Left colon (tissue), 2 donors: ENCODE measurements at places on chromosomes 1 and 21. TPM values are rescaled to one million over a fixed set of nuclear protein-coding genes. Genes with fewer than 3 reads are reported as not detected.

Gene CA6
- total RNA-seq: not detected

Gene SGIP1
- total RNA-seq: 1.0 TPM

Gene FCGR3B
- total RNA-seq: 0.58 TPM

Gene ORC1
- total RNA-seq: 1.7 TPM

Gene TEX38
- not detected for total RNA-seq

Gene SYTL1
- 12.9 TPM for total RNA-seq

GRCh38 chr1:206823727-206824126 is 41.7 kb upstream of the IL20 start:
- no peak for DNase-seq

- no peak for DNase-seq
These were observed 1.7 kb upstream of the AURKAIP1 start for GRCh38 chr1:1376551-1377226.

DNA sequence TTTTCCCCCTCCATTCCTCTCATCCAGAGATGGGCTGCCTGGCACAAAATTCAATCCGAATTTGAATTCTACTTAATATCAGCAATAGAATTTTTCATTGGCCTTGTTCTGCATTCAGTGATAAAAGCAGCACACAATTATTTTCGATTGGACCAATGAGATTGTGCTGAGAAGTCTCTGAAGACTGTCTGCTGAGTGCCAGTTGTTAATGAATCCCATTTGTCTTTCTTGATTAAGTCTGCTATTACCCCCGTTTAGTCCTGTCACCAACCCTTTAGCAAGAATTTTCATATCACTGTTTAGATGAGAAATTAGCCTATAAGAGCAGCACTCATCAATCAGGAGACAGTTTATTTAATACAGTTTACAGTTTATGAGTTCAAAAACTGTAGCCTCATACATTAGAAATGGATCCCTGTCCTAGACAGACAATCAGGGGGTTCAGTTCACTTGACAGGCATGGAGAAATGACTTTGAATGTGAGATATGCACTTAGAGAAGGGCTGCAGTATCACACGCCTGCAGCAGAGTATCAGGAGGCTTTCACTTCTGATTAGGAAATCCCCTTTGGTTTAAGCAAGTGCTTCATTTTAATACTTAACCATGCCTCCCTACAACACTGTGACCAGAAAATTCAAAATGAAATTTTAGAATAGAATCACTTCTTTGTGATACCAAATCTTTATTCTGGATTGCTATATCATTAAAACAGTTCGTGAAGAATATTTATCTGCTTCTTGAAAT is 304.7 kb upstream of the PTBP2 start:
- no peak for DNase-seq

- no peak for DNase-seq
These were observed 7.8 kb downstream of the HSPA6 start for GRCh38 chr1:161531986-161532643.

DNA sequence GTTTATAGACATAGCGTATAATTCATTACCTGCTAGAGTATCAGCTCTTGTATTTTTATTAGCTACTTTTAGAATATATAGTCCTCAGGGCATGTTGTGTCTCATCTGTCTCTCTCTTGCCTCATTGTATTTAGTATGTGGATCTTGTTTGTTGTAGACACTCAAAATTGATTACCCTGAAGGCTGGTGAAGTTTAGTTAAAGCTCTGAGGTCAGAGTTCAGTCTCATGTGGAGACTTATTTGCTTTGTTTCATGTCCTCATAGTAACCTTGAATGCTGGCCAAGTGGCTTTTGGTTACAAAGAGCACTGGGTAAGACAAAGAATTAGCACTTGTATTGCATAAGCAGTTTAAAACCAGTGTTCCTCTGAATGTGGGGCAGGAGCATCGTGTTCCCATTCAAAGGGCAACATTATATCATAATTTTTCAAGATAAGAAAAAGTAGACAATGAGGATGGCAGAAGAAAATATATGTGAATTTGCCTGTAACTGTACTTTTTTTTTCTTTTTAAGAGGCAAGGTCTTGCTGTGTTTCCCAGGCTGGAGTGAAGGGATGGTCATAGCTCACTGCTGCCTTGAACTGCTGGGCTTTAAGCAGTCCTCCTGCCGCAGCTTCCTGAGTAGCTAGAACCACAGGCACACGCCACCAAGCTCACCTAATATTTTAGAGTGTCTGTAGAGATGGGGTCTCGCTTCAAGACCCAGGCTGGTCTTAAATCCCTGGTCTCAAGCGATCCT is 17.4 kb downstream of the CNST start:
- DNase-seq: peak; percentile 68

DNA sequence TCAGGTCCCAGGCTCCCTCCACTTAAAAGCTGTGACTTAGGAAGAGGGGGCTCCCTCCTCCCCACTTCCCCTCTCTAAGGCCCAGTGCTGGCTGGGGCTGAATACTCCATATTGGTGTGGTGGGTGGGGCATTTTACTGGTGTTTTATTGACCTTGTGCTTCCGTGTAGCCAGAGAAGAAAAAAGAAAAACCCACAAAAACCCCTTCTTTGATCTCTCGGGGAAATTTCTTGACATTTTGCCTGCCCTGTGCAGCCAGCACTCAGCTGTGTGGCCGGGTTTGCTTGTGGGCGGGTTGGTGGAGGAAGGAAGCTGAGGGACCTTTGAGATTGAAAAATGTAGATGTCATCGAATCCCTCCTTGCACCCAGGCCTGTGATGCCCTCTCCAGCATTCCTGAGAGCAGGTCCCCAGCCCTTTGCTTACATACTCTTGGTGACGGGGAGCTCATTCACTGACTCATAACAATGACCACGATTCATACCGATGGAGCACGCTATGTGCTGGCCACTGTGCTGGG is 24.8 kb downstream of the TNFRSF8 start:
- no peak for DNase-seq

- no peak for DNase-seq
These were observed 65.5 kb downstream of the RNF187 start for GRCh38 chr1:228552596-228553176.

- no peak for DNase-seq
These were observed 317.2 kb upstream of the NFIA start for GRCh38 chr1:60765204-60765603.

DNA sequence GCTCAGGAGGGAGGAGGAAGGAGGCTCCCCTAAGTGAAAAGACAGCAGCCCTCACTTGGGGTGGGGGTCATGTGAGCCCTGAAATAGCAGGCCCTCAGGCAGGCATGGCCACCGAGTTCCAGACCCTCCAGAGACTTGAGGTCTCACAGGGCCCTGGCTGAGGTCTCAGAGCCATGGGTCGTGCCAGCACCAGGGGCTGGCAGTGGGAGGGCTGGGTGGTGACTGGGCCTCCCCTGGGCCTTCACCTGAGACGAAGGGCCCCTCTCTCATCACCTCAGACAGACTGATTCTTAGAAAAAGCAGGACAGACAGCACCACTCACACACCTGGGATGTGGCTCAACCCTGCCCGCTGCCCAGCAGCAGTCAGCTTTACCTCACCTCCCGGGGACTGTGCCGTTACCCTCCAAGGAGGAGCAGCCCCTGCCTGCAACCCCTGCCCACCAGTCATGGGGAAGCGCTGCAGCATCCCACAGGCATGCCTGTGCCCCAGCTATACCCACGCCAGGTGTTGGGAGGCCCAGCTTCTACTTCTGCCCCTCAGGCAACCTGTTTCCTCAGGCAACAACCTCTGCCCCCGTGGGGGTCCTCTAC is 42.6 kb upstream of the LRP8 start:
- no peak for DNase-seq

GRCh38 chr1:3593334-3593733 is 18.0 kb downstream of the MEGF6 start:
- no peak for DNase-seq

- DNase-seq: no peak
These were observed 607.7 kb downstream of the KIF26B start for GRCh38 chr1:245762396-245762910.

DNA sequence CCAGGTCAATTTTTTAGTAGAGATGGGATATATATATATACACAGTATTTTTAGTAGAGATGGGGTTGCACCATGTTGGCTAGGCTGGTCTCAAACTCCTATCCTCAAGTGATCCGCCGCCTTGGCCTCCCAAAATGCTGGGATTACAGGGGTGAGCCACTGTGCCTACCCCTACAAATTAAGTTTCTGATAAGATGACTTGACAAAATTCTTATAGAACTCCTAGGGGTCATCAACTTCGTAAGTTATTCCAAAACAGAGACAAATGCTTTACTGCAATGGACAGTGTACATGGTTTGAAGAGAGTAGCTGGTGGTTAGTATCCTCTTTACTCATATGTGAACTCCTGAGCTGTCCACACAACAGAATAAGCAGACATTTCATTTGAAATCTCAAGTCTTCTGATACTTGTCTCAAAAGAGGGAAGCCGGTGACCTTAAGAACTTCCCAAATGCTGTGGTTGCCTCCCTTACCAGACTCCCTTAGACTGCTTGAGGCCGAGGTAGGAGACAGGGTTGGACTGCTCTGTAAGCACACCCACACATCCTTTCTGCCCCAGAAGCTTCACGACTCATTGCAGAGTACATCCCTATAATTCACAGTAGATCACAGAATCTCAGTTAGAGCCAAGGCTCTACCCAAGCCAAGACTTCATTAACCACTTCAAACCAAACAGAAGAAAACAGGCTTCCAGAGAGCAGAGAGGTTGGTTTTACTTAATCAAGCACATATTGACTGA is 244.1 kb upstream of the IRF2BP2 start:
- DNase-seq: no peak

GRCh38 chr1:233897325-233898162 is 6.9 kb upstream of the SLC35F3 start:
- no peak for DNase-seq

GRCh38 chr1:222464841-222465210 is 83.1 kb downstream of the HHIPL2 start:
- no peak for DNase-seq

GRCh38 chr1:156677616-156678596 is 699 bp upstream of the NES start:
- DNase-seq: peak; percentile 61

DNA sequence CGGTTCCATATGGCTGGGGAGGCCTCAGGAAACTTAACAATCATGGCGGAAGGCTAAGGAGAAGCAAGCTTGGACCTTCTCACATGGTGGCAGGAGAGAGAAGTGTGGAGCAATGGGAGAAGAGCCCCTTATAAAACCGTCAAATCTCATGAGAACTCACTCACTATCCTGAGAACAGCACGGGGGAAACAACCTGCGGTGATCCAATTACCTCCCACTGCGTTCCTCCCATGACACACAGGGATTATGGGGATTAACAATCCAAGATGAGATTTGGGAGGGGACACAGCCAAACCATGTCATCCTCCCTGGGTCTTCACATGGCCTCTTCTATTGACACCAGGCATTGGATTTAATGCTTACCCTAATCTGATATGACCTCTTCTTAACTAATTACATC is 455.1 kb upstream of the VAMP3 start:
- no peak for DNase-seq

GRCh38 chr1:182207300-182207699 is 145.8 kb upstream of the ZNF648 start:
- DNase-seq: no peak

DNA sequence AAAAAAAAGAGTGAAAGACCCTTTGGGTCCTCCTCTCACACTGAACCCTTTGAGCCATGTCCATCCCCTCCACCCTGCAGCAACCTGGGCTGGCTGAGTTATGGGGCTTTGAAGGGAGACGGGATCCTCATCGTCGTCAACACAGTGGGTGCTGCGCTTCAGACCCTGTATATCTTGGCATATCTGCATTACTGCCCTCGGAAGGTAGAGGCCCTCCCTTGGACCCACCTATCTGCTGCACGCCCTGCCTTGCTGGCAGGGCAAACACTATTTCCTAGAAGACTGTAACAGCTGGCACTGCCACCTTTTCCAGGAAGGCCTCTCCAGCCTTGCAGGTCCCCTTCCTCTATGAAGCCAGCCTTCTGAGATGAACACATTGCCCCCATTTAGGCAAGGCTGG is 1.1 kb downstream of the SLC50A1 start:
- peak; percentile 53 for DNase-seq
